ENCODE measurements at places on chromosomes 1 and 21. TPM values are rescaled to one million over a fixed set of nuclear protein-coding genes. Genes with fewer than 3 reads are reported as not detected.

The HTR6 gene
- polyA plus RNA-seq: not detected

The FCRL1 gene
- 1.00 TPM for polyA plus RNA-seq

The HMGN1 gene
- 145 TPM for polyA plus RNA-seq

The DMRTA2 gene
- 0.03 TPM for polyA plus RNA-seq

The LAMC2 gene
- 4.7 TPM for polyA plus RNA-seq

The ERRFI1 gene
- polyA plus RNA-seq: 22.8 TPM

The ADORA3 gene
- 2.5 TPM for polyA plus RNA-seq

The TTC24 gene
- polyA plus RNA-seq: 0.18 TPM

The SHE gene
- 0.67 TPM for polyA plus RNA-seq

The PRRX1 gene
- polyA plus RNA-seq: 0.22 TPM

The MSH4 gene
- 0.21 TPM for polyA plus RNA-seq

The CD5L gene
- polyA plus RNA-seq: not detected

The CYP4A11 gene
- polyA plus RNA-seq: 0.16 TPM

The MAP1LC3C gene
- not detected for polyA plus RNA-seq

The DCST2 gene
- 18.6 TPM for polyA plus RNA-seq

The KANK4 gene
- 0.43 TPM for polyA plus RNA-seq

The CD48 gene
- polyA plus RNA-seq: 28.6 TPM

The NDUFS5 gene
- polyA plus RNA-seq: 228 TPM

The CFH gene
- 52.9 TPM for polyA plus RNA-seq

The FAM78B gene
- polyA plus RNA-seq: 0.22 TPM

The XCL2 gene
- polyA plus RNA-seq: not detected

The HOOK1 gene
- polyA plus RNA-seq: 38.9 TPM

The B3GALT2 gene
- 8.9 TPM for polyA plus RNA-seq

The C1orf74 gene
- polyA plus RNA-seq: 4.6 TPM

The NHLH2 gene
- polyA plus RNA-seq: not detected

The UBE2J2 gene
- 67.0 TPM for polyA plus RNA-seq

The SLC22A15 gene
- 0.88 TPM for polyA plus RNA-seq

The TMEM50B gene
- 49.8 TPM for polyA plus RNA-seq

The RIPPLY3 gene
- polyA plus RNA-seq: 0.07 TPM

The OR2G6 gene
- not detected for polyA plus RNA-seq

The OR6P1 gene
- polyA plus RNA-seq: not detected

The FHAD1 gene
- polyA plus RNA-seq: 0.45 TPM

The SMYD3 gene
- 7.8 TPM for polyA plus RNA-seq

The BRDT gene
- polyA plus RNA-seq: not detected

The WNT3A gene
- polyA plus RNA-seq: not detected

The EXO1 gene
- 4.9 TPM for polyA plus RNA-seq

The CCSAP gene
- polyA plus RNA-seq: 0.89 TPM

The CELA2A gene
- polyA plus RNA-seq: not detected

The SLC30A2 gene
- polyA plus RNA-seq: 0.27 TPM

The LCE1D gene
- not detected for polyA plus RNA-seq

The AGMAT gene
- 22.1 TPM for polyA plus RNA-seq

The KCNQ4 gene
- polyA plus RNA-seq: 0.47 TPM

The SPRR3 gene
- 16.1 TPM for polyA plus RNA-seq

The SLC6A17 gene
- not detected for polyA plus RNA-seq

The MX2 gene
- polyA plus RNA-seq: 2.9 TPM

The GBP7 gene
- not detected for polyA plus RNA-seq

The SYT2 gene
- not detected for polyA plus RNA-seq

The NCAM2 gene
- polyA plus RNA-seq: not detected

The CYP4B1 gene
- polyA plus RNA-seq: 0.89 TPM

The ELAPOR1 gene
- 5.9 TPM for polyA plus RNA-seq

The SPRR2F gene
- not detected for polyA plus RNA-seq

The GBP6 gene
- not detected for polyA plus RNA-seq
